Keratinocyte (primary cell): ENCODE measurements at places on chromosomes 5 and 9. TPM values are rescaled to one million over a fixed set of nuclear protein-coding genes. Genes with fewer than 3 reads are reported as not detected.

DNA sequence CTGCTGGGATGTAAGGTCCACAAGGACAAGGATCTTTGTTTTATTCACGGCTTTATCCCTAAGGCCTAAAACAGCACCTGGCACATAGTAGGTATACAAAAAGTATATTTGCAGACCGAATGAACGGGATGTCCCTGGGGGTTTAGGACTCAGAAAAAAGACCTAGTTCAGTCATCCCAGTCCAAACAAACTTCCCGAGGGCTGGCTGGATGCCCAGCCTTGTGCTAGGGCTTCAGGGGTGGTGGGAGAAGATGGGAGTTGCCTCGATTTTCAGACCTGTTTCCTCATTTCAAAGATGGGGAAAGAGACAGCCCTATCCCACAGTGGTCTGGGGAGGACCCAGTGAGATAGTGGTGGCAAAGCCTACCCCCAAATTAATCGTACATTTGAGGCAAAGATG is 3.0 kb upstream of the PROB1 start:
- H3K36me3 ChIP-seq, result peaks cover 4% of the 10 kb centered on the region
- peaks cover 8% of the 10 kb centered on the region for H3K4me1 ChIP-seq
- no peaks in the 10 kb centered on the region for H3K27me3 ChIP-seq
- DNase-seq, result no peak
- no peak overlapping the region for H3K27ac ChIP-seq

CTXN3 gene
- polyA plus RNA-seq, result 0.10 to 0.40 TPM (median 0.22 TPM) in 3 replicates

FBXL17 gene
- 4.3 to 5.7 TPM (median 5.3 TPM) in 3 replicates for polyA plus RNA-seq

GRCh38 chr5:117461403-117461802 is 886.8 kb upstream of the SEMA6A start:
- H3K27ac ChIP-seq, result no peak overlapping the region
- no peak overlapping the region for H3K4me3 ChIP-seq
- DNase-seq, result no peak
- no peaks in the 10 kb centered on the region for H3K27me3 ChIP-seq

DNA sequence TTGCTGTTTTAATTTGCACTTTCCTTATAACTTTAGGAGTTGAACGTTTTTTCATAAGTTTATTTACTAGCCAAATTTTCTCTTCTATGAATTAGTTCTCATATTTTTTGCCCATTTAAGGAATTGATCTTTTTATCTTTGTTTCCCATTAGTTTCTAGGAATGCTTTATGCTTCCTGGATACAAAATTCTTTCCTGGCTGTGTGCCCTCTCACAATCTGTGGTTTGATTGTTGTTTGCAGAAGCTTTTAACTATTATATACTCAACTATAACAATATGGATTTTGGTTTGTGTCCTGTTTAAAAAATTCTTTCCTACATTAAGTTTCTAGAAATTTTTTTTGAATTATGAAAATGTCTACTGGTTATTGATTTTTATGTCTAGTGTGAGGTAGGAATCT is 206.3 kb downstream of the CSNK1G3 start:
- no peak for DNase-seq
- no peaks in the 10 kb centered on the region for H3K36me3 ChIP-seq
- H3K27ac ChIP-seq, result no peak overlapping the region

GRCh38 chr9:72371151-72371550 is 6.1 kb upstream of the ZFAND5 start:
- H3K4me3 ChIP-seq, result no peak overlapping the region
- H3K36me3 ChIP-seq, result no peaks in the 10 kb centered on the region
- H3K27ac ChIP-seq, result no peak overlapping the region
